ENCODE measurements at places on chromosomes 6 and 20.

- DNase-seq, result no peak
Observed at GRCh38 chr20:16904751-16905150, 156.6 kb downstream of the OTOR start.

DNA sequence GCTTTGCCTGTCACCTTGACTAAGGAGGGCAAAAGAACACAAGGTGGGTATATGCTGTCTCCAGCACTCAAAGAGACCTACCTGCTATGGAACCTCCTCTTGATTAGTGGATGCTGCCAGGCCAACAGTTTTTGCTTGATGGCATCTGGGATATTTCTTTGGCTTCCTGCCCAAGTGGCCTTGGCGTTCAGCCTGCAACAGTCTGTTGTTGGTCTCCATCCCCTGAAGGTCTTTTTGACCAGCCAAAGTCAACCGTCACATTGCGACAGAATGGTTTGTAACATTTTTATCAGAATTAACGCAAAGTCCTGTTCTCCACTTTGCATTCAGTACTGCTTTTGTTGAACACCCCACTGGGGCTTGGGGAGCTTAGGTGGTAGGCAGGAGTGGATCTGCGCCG, 37.1 kb downstream of the SERPINB1 start:
- DNase-seq, result no peak

DNA sequence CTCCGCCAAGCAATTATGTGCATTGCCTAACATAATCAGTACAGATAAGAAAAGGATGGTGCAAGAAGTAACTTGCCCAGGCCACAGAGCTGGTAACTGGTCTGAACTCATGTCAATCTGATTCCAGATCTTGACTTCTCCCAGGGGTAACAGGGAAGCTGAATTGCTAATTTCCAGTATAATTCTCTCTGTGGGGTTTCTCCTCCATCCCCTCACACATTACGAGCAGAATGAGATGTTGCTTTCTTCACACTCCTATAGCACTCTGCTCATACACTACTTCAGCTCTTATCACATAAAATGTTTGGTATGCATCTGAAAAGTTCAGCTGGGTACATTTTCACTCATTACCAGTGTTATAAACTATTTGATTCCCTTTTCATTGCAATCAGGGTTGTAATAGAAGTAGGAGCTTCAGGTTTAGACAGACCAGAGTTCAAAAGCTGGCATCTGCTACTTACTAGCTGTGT, 24.0 kb upstream of the LRRC1 start:
- no peak for DNase-seq

DNA sequence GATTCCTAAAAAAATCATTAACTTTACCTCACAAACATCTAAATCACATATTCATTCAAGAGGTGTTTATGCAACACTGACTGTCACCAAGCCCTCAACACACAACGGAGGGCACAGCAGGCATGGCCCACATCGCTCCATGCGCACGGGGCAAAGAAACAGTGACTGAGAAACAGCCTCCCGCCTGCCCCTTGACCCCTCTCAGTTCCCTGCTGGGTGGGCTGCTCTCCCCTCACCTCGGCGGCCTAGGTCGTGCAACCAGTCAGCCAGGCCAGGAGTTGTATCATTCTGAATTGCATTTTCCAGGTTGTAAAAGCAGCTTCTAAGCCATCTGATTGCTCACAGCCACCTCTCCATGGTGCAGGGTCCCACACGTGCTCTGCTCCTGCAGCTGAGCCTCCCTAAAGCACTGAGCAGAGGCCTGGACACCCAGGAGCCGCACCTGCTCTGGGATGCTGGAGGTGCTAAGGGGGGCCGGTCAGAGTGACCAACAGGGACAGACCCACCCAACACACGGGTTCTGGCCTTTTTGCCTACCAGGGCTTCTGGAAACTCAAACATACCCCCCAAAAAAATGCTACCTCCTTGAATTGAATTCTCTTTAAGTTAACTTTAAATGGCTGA, 37.9 kb downstream of the TAF4 start:
- DNase-seq, result no peak

GRCh38 chr6:73041051-73041450, 184.2 kb downstream of the KHDC1L start:
- no peak for DNase-seq

DNA sequence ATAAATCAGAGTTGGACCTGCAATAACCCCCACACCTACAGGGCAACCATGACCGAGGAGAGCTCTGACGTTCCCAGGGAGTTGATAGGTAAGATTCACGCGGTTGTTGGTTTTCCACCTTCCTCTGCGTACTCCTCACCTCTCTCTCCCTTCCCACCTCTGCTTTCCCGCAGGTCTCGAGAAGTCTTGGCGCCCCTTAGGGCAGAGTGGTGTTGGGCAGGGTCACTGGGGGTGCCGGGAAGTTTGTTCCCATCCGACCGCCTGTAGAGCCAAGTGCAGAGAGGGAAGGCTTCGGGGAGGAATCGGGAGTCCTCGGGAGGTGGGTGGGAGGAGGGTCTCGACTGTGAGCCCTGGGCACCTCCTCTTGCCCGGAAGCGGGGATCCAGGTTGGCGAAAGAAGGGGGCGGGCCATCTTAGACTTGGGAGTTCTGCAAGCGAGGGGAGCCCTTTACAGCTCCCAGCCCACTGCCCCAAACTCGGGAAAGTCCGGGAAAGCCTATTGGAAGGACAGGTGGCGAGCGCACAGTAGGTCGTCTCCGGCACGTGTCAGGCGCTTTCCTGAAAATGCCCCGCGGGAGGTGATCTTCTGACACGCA, 672 bp downstream of the CARMIL1 start:
- DNase-seq, result no peak

DNA sequence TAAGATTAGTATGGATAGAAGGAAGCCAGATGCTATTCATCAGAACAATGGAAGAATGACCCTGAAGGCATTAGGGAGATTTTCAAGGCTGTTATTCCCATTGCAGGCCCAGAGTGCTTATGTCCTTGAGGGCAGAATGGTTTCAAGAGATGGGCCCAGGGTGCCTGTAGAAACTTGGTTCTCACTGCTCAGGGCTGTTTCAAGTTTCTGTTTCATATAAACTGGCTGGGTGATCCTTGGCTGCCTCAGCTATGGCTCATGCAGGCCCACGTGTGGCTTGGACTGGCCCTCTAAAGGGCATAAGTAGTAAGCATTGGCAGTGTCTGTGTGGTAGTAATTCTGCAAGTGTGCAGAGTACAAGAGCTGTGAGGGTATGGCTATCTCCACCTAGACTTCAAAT, 540.9 kb upstream of the MAN1A1 start:
- no peak for DNase-seq

DNA sequence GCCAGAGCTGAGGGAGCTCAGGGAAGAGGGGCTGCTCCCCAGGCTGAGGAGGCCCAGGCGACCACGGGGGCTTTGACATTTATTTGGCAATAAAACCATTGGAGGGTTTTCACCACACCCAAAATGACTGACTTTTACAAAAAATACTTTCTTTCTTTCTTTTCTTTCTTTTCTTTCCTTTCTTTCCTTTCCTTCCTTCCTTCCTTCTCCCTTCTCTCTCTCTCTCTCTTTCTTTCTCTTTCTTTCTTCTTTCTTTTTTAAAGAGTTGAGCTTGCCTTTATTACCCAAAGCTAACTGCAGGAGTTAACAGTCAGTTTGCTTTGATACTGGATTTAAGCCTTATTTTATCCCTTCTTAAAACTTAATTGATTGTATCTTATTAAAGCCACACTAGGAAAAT, 17.2 kb downstream of the SNX9 start:
- no peak for DNase-seq

- DNase-seq, result no peak
Observed at GRCh38 chr6:124683507-124683906, 278.7 kb upstream of the RNF217 start.

DNA sequence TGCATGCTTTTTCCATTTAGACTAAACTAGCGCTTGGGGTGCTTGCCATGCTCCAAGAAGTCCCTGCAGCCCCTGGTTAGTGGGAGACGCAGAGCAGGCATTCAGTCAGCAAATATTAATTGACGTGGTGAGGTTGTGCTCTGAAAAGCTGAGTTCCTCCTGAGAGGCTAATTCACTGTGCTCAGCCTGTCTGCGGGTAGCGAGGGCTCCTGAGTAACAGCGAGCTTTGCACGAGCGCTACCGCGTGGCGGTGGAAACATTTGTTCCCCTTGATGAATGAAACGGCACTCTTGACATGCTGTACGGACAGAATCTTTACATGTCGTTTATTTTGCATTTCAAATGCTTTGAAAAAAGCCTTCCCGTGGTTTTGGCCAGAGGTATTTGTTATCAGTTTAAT, 170.6 kb upstream of the AGPAT4 start:
- no peak for DNase-seq

GRCh38 chr6:71651636-71652035, 234.7 kb upstream of the RIMS1 start:
- DNase-seq, result no peak

DNA sequence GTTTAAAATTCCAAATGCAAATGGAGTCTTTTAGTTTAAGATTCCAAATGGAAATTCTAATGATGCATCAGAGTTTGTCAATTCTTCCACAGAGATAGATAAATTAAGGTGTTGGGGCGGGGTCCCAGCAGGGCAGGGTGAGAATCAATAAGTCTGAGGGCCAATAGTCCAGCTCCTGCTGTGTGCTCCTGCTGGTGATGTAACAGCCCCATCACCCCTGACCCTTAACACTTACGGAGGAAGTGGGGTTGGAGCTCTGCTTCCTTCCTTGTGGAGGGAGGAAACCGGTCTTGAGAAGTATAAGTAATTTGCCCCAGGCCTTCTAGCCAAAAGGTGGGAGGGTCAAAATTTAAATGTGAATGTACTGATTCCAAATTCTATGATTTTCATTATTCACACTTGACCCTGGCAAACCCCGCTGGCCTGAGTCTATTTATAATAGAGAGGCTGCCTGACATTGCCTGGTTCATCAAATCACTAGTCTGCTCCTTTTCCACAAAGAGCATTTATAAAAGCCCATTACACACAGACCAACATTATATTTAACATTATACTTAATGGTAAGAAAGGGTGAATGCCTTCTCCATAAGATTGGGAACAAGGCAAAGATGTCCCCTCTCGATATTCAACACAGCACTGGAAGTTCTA, 17.2 kb downstream of the ZBTB2 start:
- no peak for DNase-seq

- no peak for DNase-seq
Observed at GRCh38 chr20:58742668-58743566, 50.3 kb downstream of the NPEPL1 start.

- no peak for DNase-seq
Observed at GRCh38 chr6:52139985-52140680, 46.0 kb upstream of the IL17A start.

GRCh38 chr6:133467231-133467981, 226.2 kb downstream of the EYA4 start:
- no peak for DNase-seq

- no peak for DNase-seq
Observed at GRCh38 chr6:74609871-74610270, 596.0 kb downstream of the COL12A1 start.

GRCh38 chr20:36270744-36271638, 34.7 kb downstream of the AAR2 start:
- no peak for DNase-seq

GRCh38 chr20:58109126-58109880, 119.2 kb downstream of the ANKRD60 start:
- DNase-seq, result peak; percentile 57

DNA sequence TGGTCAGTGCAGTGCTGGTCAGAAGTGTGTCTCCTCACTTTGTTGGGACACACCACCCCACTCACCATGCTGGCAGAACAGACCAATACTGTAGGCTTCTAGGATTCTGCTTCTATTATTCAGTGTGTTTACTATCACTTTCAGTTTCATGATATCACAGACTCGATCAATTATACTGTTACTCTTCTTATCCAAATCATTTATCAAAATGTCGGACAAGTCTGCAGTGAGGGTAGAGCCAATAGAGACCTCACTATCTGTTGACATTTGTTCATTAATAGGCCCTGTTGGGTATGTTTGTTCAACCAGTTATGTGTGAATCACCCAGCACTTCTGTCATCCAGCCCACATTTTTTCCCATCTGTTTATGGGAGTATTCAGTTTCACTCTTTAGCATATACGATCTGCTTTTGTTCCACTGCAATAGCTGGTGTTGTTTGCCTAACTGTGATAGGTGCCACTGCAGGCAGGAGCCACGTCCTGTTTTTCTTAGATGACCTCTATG, 140.1 kb downstream of the NRN1 start:
- peak; percentile 42 for DNase-seq

- DNase-seq, result no peak
Observed at GRCh38 chr6:170076466-170077165, 214.3 kb downstream of the DLL1 start.

GRCh38 chr6:142507065-142507464, 205.3 kb downstream of the ADGRG6 start:
- no peak for DNase-seq

DNA sequence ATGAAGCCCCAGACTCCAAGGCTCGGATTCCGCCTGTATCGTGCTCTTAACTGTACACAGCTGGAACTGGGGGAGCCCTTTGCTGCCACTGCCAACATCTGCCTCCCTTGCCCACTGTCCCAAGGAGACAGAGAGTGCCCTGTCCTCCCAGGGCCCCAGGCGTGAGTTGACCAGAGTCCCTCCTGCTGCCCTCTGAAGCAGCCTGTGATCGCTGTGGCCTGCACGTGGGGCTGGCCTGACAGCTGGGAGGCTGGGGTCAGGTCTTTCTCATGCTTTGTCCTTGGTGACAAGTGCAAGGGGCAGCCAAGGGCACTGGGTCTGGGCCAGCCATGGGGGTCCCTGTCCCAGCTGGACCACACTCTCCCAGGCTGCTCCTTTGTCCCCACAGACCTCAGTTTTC, 44.3 kb downstream of the KIAA1755 start:
- no peak for DNase-seq

- no peak for DNase-seq
Observed at GRCh38 chr20:24588047-24588635, 118.7 kb downstream of the SYNDIG1 start.

DNA sequence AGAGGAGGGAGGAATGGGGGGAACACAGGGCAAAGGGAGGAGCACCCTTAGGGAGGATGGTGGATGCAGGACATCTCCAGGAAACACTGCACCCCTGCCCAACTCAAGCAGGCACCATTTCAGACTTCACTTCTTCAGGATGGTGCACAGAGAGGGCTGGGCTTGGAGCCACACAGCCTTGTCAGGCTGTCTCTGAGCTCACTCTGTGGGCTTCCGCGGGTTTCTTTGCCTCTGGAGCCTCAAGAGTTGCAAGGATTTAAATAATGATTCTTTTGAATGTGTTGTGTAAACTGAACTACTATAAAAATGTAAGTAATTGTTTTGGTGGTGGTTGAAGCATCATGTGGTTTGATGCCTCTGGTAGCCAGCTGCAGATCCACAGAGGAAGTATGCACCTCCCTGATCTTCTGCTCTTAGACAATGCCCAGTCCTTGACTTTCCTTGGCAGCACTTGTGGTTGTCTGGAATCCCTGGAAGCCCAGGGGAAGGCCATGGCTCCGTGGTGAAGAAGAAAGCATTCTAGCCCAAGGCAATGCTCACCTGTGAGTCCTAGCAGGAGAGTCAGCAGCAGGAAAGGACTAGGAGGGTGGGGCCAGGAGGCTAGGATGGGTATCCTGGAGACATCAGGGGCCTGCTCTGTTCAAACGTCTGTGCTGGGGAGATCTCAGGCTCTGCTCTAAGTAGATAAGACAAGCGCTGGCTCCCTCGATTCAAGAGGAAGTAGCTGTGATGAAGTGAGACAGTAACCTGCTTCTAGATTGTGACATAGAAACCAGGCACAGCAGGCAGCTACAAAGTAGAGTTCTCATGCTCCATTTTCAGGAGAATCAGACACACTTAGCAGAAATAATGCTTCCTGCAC, 50.2 kb upstream of the SIRPG start:
- DNase-seq, result no peak
